H4 (cell line): ENCODE measurements at places on chromosomes 4 and X. TPM values are rescaled to one million over a fixed set of nuclear protein-coding genes. Genes with fewer than 3 reads are reported as not detected.

The GSX2 gene
- total RNA-seq, result not detected in 2 replicates

GRCh38 chr4:186825069-186825468, 101.4 kb upstream of the FAT1 start:
- no peak for DNase-seq

GRCh38 chrX:51151734-51152133, 180.9 kb upstream of the NUDT10 start:
- DNase-seq, result no peak

DNA sequence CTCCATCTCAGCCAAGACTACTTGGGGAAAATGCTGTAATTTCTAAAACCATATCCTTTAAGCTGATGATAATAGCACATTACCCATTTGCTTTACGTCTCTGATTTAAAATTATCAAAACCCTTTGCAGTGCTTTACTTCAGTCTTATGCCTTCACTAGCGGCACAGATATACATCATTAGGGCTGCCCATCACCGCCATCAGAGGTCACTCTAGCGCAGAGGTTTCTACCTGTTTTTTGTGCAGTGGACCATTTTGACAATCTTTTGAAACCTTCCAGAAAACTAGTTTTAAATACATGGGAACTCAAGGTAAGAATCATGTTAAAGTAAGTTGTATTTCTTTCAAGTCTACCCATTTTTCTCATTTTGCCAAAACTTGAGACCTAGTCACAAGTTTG, 592.5 kb downstream of the PPARGC1A start:
- DNase-seq, result no peak

DNA sequence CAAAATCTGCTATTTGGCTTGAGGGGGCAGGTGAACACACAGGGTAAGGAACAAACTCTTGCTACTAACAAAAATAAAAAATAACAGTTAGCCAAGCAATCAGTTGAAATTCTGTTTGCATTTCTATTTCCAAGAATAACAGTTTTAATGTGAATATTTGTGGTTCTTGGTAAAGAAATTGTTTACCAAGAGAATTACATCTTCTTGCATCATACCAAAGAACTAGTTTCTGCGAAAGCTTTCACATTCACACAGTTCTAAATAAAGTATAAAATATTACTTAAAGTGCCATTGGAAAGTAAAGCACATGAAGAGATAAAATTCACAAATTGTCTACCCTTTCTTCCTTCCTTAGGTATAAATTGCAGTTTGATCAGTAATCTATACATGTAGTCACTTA, 54.4 kb downstream of the KLHL4 start:
- DNase-seq, result peak; percentile 34

DNA sequence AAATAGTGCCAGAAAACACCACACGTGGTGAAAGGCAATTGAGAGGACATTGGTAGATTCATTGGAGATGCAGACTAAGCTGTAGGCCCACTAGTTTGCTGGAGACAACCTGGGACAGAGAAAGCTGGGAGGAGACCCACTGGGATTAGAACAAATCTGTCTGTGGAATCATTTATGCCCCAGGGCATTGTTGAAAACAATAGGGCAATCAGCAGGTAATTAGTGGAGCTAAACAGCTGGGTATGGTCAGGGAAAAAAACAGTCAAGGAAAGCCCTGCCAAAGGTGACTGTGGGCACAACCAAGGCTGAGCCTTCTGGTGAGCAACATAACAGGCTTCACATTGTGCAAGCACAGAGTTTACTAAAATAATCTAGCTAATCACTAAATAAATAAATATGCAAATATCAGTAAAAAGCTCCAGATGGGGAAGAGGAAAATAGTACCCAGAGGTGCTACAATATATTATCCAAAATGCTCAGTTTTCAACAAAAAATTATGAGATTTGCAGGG, 9.0 kb downstream of the TCEAL3 start:
- DNase-seq, result no peak

- DNase-seq, result no peak
These were observed 17.1 kb downstream of the USP46 start for GRCh38 chr4:52641854-52642563.

DNA sequence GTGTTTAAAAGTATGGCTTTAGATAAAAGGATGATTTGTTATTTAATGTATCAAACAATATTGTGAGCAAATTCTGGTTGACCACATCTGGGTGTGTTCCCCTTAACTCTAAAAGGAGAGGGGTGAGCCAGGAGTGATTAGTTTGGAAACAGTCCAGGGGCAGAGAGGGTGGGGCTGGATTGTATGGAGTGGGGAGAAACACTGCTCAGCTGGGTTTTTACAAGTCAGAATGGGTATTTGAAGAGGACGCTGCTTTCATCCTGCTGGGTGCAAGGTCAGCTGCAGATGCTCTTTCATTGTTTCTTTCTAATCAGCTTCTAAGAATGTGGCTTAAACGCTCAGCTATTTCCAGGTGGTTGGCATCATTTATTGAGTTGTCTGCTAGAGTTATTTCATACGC, 82.8 kb upstream of the LIMCH1 start:
- no peak for DNase-seq

DNA sequence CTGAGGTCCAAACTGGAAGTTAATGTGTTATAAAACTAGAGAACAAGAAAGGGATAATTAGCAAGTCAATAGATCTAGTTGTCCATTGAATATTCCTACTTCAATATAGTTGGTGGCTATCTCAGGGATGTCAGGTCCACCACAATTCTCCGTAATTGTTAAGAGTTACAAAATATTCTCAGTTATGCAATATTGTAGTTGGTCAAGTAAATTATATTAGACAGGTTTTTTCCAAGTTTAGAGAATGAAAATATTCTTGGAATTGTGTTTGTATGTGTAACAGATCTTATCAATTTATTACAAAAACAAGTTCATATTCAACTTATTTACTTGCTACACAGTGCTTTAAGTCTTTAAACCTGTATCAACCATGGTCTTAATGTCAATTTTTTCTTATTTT, 547.4 kb downstream of the SPRY1 start:
- no peak for DNase-seq
